ENCODE measurements at places on chromosomes 6 and 20.
A peak's percentile ranks its signal among the peaks of the same experiment; 100 is the strongest.

DNA sequence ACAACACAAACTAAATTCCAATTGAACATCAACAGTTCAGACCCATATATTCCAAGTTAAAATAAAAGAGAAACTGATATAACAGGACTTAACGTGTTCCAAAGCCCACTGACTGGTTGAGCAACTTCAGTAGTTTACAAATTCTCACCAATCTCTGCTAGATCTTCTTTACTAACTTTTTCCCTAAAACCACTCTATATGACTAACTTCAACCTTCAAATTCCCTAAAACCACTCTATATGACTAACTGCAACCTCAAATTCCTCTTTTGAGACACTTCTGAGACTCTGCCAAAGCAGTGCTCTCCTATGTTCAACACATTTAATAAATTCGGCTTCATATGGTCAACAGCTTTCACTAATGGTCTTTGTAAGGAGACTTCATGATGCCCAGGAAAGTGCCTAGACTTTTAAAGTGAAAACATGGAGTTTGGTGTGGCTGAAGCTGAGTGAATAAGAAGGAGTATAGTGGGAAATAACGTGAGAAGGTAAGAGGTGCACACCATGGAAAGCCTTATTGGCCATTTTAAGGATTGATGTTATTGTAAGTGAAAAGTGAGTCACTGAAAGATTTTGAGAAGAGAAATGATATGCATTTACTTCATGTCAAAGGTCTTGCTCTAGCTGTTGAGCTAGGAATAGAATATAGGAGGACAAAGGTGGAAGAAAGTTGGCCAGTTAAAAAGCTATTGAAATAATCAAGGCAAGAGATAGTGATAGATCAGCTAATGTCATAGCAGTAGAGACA lies 134.0 kb upstream of the HCRTR2 start:
- no peaks in the 10 kb centered on the region for H3K36me3 ChIP-seq
- DNase-seq = no peak
- H3K27ac ChIP-seq = no peak overlapping the region
- no peaks in the 10 kb centered on the region for H3K27me3 ChIP-seq
- H3K4me3 ChIP-seq = no peak overlapping the region
- no peaks in the 10 kb centered on the region for H3K4me1 ChIP-seq

- no peak overlapping the region for H3K4me3 ChIP-seq
- H3K36me3 ChIP-seq = no peaks in the 10 kb centered on the region
- peak overlapping the region; percentile 62 for H3K27ac ChIP-seq
- peaks cover 48% of the 10 kb centered on the region for H3K4me1 ChIP-seq
- DNase-seq = no peak
- H3K27me3 ChIP-seq = no peaks in the 10 kb centered on the region
Observed at GRCh38 chr6:111804627-111805235, 68.5 kb downstream of the FYN start.

DNA sequence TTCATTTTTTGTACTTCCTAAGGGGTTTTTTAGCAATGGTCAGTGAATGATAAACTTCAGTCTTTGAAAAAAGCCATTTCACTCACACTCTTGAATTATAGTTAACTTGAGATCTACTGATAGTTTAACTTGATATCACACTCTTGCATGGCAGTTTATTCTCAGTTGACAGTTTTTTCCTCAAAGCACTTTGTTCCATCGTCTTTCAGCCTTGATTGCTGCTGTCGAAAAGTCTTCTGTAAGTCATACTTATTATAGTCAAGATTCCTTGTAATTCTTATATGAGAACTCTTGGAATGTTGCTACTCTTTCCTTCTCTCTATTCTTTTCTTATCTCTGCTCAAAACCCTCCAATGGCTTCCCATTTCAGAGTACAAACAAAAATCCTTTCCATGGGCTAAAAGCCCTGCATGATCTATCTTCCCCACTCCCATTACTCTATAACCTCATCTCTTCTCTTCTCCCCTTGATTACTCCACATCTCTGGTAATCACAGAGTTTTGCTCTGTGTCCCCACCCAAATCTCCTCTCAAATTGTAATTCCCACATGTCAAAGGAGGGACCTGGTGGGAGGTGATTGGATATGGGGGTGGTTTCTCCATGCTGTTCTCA lies 31.2 kb downstream of the ZHX3 start:
- DNase-seq = no peak
- H3K4me1 ChIP-seq = no peaks in the 10 kb centered on the region
- no peak overlapping the region for H3K4me3 ChIP-seq
- H3K27ac ChIP-seq = no peak overlapping the region

GRCh38 chr20:11918981-11919380 lies 1.3 kb downstream of the BTBD3 start:
- peak overlapping the region; percentile 58 for H3K27ac ChIP-seq
- no peaks in the 10 kb centered on the region for H3K27me3 ChIP-seq
- peak; percentile 67 for DNase-seq

- no peaks in the 10 kb centered on the region for H3K4me1 ChIP-seq
- no peak overlapping the region for H3K27ac ChIP-seq
- no peaks in the 10 kb centered on the region for H3K27me3 ChIP-seq
- H3K4me3 ChIP-seq = no peak overlapping the region
Observed at GRCh38 chr6:101605874-101606273, 212.4 kb downstream of the GRIK2 start.
